GM04503 (cell line): ENCODE measurements at places on chromosomes 12 and 14.

DNA sequence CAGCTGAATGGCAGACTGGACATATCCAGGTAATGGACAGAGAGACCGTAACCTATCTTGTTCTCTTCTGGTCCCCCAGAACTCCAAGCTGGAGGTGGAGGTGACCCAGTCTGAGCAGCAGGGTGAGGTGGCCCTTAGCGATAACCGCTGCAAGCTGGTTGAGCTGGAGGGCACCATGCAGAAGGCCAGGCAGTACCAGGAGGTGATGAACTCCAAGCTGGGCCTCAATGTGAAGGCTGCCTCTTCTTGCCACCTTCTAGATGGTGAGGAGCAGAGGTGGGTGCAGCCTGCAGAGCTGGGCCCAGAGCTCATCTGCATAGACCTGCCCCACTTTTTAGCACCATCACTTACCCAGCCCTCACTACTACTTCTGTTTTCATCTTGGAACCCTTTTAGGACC, 7.2 kb upstream of the KRT86 start:
- DNase-seq = no peak

DNA sequence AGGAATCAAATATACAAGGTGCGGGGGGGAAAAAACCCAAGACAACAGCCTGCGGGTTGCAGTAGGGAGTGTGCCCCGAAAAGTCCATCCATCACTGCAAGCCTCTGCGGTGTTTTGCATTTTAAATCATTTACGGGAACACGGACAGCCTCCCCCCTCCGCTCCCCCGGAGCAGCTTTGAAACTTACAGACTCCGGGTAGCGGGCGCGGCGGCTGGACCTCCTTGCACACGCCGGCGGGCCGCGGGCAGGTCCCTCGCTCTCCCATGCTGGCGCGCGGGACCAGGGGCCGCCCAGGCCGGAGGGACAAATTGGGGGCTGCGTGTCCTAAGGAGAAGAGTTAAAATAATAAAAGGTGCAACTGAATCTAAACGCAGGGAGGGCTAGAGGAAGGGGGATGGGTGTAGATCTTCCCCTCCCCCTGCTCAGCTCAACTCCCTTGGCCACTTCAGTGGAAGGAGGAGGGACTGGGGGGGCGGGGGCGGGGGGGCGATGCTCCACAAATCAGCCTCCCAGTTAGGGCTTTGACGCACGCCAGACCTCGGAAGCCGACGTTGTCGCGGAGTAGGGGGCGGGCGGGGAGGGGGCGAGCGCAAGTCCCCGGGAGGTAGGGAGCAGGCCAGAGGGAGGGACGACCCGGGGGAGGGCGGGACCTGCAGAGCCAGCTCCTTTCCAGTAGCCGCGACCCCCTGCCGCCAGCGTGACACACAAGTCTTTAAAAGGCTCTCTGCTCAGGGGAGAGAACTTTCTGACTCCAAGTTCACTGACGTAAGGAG, at the start of gene KCNJ8:
KCNJ8 (minus strand) TSS at position 349 of the 775 bp plus-strand sequence. CDS start 1,090 bp downstream, outside the sequence.
- DNase-seq = no peak

DNA sequence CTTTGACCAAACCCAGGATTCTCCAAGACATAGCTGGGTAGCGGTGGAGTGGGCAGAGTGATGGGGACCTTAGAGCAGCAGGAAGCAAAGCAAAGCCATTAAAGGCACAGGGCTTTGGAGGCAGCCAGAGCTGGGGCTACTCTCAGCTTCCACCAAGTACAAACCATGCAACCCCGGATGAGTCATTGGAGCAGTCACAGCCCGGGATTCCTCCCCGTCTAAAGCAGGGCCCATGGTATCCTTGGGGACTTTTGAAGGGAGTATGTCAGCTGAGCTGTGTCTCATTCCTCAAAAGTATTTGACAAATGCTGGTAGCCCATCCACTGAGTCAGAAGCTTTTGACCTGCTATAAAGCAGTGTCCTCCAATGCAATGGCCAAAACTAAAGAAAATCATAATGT, 9.7 kb upstream of the IFI27 start:
- DNase-seq = peak; percentile 79

DNA sequence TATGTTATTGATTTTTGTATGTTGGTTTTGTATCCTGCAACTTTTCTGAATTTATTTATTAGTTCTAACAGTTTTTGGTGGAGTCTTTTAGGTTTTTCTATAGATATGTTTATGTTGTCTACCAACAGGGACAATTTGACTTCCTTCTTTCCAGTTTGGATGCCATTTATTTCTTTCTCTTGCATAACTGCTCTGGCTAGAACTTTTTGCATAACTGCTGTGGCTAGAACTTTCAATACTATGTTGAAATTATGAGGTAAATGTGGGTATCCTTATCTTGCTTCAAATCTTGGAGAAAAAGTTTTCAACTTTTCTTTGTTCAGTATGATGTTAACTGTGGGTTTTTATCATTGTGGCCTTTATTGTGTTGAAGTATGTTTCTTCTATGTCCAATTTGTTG, 39.9 kb upstream of the PLBD1 start:
- DNase-seq = no peak

DNA sequence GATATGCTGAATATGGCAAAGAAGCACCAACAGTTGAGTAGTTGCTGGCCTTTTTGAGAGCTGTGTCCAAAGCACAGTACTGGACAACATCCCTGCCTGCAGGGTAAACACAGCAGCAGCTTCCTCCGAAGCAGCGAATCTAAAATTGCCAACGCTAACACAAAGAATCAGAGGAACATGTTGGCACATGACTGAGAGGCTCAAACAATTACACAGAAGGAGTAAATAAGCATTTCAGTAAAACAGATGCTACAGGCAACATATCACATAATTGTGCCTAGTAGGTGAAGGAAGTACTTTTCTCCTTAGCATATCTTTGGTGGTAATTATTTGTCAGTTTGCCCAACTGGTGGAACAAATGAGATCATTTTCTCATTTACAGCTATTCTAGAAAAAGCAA, 52.1 kb downstream of the KICS2 start:
- DNase-seq = no peak

- no peak for DNase-seq
Observed at GRCh38 chr14:98288825-98289224, 983.2 kb downstream of the BCL11B start.
